Stimulated activated naive CD8-positive, alpha-beta T cell treated with anti-CD3 and anti-CD28 coated beads, Interleukin-15, amount 100 ng/mL, for 72 hours (primary cell): ENCODE measurements at places on chromosomes 12 and 14.

- DNase-seq = peak; percentile 42
Measured at GRCh38 chr12:104485651-104486362, 29.1 kb downstream of the CHST11 start.

DNA sequence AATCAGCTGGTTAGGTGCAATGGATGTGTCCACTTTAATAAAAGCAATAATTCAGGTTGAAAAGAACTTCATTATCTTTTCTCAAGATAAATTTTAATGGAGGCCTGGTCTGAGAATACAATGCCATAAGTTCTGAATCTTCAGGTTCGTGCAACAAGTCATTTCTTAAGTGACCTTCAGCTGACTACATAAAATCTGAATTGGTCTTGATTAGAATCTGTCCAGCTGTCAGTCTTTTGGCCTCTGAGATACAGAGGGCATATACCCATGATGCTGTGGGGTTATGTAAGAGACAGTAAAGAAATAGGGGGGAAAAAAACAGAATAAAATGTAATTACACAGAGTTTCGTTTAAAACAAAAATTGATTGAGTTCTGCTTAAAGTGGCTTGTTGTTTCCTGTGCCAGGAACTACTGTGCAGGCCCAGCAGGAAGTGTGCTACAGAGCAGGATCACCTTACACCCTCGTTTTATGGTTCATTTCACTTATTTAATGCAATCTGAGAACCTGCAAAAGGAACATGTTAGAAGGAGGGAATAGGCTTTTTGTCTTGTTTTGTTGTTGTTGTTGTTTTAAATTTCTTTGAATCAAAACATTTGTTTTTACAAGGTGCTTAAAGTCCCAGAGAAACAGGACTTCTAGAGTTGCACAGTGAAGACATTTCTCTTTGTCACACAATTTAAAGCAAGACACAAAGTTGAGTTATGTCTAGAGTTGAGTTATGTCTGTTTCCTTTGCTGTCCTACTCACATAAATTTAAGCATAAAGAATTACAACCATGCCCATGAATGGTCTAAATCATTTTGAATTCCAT lies 64.2 kb downstream of the LGR5 start:
- DNase-seq = no peak

DNA sequence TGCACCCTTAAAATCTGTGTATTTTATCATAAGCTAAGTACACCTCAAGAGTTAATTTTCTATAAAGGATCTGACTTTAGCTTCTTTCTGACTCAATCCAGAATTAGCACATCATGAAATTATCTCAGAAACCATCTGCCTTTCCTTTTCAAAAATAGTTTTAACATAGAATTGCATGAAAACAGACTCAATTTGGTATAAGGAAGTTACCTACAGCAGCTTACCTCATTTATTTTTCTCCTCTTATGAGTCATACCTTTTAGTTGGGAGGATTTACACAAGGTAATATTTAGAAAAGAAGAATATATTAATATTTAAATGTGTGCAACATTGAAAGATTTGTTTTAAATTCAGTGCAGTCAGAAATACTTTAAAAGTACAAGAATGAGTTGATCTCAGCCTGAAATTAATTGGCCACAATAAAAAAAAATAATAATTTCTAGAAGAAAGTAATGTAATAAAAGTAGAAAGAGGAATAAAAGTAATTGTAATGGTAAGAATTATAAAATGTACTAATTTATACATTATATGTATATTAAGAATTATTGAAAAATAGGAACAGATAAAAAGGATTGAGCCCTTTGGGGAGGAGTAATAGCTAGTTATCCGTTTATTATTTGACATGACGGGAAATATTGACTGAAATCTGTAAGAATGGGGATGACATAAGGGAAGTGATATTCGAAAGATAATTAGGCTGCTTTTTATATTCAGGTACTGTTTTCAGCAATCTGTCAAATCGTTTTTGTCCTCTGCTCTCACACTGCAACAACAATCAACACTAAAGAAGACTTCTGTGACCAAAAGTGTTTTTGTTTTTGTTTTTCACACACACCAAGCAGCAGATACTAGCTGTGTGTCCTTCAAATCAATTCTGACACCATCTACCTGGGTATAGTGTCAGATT lies 20.5 kb downstream of the ADAM21 start:
- DNase-seq = no peak

DNA sequence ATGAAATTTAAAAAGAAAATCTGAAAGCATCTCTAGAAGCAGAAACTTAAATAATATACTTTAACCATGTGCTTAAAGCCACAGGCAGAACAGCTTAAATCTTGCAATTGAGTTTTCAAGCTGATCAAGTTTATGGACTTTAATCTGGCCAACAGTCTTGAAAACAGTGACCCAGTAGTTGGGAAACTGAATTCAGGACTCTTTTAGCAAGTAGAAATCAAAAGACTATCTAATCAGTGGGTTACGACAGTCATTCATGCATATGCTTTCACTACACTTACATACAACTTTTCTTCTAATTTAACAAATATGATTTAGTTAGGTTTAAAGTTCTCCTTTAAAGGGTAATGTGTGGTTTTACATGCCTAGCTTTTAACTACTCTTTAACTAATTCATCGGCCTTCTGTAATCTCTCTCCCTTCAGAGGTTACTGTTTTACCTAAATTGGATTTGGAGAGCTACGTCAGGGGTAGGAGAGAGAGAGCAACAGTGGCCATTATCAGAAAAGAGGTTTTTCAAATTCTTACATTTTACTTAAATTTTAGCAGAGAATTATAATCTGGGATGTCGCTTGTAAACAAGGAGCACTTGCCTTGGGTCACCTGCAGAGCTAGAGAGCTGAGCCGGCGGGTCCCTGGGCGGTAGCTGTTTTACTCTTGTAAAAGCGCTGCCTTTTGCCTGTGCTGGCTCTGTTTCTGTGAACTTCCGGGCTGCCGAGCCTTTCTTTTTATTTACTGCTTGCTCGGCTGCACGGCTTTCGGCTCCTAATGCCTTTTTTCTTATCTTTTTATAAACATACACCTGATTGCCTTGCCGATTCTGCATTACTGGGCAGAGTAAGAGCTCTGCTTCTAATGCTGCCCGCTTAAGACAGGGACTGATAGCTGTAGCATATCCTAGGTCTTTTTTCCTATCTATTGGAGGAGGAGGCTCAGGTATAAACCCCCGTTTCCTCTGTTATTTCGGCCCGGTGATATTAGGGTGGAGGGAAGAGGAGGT lies 17.4 kb upstream of the LYZ start:
- DNase-seq = peak; percentile 53

- no peak for DNase-seq
Measured at GRCh38 chr12:15270591-15270990, 49.4 kb upstream of the RERG start.

GRCh38 chr12:24600996-24601395 lies 347.9 kb downstream of the BCAT1 start:
- no peak for DNase-seq

DNA sequence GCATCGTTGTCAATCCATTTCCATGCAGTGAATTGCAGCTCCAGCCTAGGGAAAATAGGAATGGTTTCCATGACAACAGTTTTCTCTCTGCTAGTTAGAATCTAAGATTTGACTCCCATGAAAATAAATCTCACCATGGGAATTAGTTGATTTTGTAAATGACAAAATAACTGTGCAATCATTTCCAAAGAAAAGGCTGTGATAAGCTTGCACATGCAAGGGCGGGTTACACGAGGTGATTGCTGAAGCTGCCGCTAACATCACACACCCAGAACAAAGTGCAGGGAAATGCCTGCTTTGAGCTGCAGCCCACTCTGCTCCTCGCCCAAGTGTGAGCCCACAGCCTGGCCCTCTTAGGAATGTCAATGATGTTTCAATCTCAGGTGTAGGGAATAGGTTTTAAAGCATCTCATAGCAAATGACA lies 53.8 kb downstream of the TRIM9 start:
- no peak for DNase-seq

DNA sequence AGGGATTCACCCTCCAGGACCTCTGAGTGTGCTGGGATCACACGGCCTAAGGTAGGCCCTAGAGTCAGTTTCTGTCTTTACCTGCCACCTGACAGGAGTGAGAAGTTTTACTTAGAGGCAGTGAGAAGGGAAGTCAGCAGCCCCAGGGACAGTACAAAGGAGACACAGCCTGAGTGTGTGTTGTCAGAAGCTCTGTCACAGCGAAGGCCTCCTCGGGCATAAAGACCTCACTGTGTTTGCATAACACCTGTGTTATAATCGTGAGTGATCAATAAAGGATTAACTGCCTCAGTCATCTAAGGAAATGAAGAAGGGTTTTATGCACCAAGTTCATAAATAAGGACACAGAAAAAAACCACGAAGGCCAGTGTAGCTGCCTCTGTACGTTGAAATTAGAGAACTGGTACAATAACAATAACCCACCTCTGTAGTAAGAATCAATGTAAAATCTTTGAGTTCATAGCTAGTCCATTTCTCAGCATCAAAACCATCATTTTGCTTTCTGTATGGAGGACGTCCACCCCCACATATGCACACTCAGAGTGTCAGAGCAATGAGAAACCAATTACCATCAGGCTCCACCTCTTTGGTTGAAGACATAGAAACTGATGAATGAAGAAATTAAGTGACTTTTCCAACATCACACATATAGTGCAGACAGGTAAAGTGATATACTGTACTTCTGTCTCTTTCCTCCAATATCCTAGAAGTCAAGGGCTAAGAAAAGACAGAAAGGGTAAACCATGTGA lies 159.3 kb downstream of the DAD1 start:
- no peak for DNase-seq

- DNase-seq = no peak
Measured at GRCh38 chr14:101223127-101223526, 319.6 kb upstream of the RTL1 start.
